Nephron progenitor cell (in vitro differentiated cells): ENCODE measurements at places on chromosomes 2 and 18.

DNA sequence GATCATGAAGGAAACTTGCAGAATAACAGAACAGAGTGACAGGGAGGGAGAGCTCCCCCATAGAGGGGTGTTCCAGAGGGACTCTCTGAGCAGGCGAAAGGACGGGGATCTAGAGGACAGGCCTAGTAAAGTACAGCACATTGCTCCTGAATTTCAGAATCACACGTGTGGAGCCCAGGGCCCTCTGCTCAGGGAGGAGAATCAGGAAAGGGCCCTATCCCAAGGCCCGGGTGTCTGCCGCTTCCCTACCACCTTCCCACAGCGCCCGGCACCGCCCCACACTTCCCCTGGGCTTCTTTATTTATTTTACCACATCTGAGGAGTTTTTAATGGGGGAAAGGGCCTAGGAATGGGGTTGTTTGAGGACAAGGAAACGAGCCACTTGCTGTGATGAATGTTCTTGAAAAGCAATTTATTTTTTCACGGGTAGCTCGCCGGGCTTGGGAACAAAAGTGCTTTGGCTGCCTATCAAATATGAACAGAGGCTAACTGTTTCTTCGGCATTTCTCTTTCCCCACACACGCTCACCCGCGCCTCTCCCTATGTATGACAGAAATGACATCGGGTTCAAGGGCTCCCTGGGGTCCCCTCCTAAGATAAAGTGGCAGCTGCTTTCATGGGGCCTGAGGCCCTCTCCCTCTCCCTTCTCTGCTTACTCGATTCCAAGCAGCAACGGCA is 79.3 kb upstream of the GLI2 start:
- DNase-seq = no peak

DNA sequence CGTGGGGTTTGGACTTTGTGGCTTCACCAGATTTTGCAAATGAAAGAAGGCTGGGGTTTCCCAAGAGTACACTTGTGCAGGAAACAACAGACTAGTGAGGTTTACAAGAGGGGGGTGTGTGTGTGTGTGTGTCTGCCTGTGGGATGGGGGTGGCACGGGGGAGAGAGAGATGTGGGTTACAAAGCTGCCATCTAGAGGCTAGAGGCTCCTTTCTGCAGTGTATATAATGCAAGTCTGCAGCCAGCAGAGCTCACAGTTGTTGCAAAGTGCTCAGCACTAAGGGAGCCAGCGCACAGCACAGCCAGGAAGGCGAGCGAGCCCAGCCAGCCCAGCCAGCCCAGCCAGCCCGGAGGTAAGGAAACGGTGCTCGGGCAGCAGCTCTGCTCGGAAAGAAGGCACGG is at the start of gene ACKR3:
Gene ACKR3 (plus strand): TSS at position 253 of the 401 bp plus-strand sequence. CDS start 10,641 bp downstream, outside the sequence.
- peak; percentile 70 for DNase-seq

GRCh38 chr2:196988639-196989038 is 62.1 kb upstream of the PGAP1 start:
- no peak for DNase-seq

DNA sequence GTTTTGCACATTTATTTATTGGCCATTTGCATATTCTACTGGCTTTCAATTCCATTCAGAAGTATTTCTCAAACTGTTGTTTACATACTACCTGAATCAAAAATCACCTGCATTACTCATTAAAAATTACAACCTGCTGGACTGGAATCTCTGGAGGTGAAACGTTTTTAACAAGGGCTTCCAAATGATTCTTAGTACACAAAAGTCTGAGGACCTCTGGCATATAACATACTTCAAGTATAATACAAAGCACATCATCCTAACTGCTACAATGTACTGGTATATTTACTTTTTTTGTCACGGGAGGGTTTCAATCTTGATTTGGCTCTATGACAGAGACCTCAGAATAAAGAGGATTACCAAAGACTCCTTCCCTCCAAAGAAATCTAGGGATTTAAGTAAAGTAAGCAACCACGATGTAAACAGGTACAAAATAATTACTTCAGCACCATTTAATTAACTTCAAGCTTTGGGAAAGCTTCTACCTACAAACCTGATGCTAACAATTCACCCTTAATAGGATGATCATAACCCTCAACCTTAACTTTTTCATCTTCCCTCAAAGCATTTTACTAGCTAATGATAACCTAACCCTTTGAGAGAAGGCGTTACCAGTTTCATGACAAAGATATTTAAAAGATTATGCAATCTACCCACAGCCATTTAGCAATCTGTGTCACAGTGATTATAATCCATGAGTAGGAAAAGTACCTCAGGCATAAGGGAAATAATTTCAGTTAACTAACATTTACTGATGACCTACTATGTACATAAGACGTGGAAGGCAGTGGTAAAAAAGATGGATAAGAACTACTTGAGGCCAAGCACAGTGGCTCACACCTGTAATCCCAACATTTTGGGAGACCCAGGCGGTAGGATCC is 24.7 kb downstream of the ATAD2B start:
- DNase-seq = no peak

DNA sequence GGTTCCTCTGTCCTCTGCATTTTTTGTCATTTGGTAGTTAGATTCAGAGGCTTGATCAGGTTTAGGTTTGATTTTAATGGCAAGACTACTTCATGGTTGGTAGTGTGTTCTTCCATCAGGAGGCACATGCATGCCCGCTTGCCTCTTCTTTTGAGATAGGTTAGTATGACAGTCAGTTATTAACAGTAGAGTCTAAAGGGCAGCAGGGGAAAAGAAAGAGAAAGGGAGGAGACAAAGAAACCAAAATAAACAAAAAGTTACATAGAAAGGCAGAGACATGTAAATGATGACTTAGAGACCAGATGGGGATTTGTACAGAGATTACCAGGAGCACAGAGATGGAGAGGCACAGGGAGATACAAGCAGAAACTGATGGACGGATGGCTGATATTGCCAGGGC is 10.2 kb upstream of the RMP24 start:
- no peak for DNase-seq

DNA sequence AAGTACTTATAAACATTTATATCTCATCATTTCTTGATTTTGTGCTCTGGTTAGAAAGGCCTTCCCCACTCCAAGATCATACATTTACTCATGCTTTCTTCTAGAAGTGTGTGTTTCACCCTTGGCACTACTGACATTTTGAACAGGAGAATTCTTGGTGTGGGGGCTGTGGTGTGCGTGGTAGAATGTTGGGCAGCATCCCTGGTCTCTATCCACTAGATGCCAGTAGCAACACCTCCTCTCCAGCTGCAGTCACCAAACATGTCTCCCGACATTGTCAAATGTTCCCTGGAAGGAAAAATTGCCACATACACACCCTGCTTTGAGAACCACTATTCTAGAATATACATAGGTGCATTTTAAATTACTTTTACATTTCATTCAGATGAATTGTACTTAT is 8.7 kb upstream of the TGIF1 start:
- peak; percentile 12 for DNase-seq
